ENCODE measurements at places on chromosomes 13 and 19. TPM values are rescaled to one million over a fixed set of nuclear protein-coding genes. Genes with fewer than 3 reads are reported as not detected.

The CABP5 gene
- not detected for total RNA-seq

The PPFIA3 gene
- 7.1 TPM for total RNA-seq

The HRC gene
- total RNA-seq: 7.0 TPM

The YJEFN3 gene
- total RNA-seq: 3.7 TPM

The RASGRP4 gene
- 3.6 TPM for total RNA-seq

All from kidney (tissue), 22 donors.